Activated CD4-positive, alpha-beta T cell treated with anti-CD3 and anti-CD28 coated beads, Interleukin-2, amount 10 ng/mL, durations not matched to agents 7 days and 5 days (primary cell): ENCODE measurements at places on chromosomes 5 and 9. TPM values are rescaled to one million over a fixed set of nuclear protein-coding genes. Genes with fewer than 3 reads are reported as not detected.

Gene FXN
- 27.2 TPM for total RNA-seq

Gene SPATA31E1
- not detected for total RNA-seq

GRCh38 chr9:101173907-101174306, 145.4 kb downstream of the PLPPR1 start:
- no peak for DNase-seq

DNA sequence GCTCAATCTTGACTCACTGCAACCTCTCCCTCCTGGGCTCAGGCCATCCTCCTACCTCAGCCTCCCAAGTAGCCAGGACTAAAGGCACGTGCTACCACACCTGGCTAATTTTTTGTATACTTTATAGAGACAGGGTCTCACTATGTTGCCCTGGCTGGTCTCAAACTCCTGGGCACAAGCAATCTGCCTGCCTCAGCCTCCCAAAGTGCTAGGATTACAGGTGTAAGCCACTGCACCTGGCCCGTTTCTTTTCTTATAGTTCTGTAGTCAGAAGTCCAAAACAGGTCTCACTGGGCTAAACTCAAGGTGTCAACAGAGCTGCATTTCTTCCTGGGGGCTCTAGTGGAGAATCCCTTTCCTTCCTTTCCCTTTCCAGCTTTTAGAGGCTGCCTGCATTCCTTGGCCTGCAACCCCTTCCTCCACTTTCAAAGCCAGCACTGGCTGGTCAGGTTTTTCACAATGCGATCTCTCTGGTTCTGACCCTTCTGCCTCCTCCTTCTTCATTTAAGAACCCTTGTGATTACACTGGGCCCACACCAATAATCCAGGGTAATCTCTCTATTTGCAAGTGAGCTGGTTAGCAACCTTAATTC, 16.3 kb downstream of the IRF1 start:
- DNase-seq, result peak; percentile 6

- DNase-seq, result no peak
Measured at GRCh38 chr9:75612754-75613153, 277.7 kb upstream of the PCSK5 start.

Gene EPB41L4A
- 0.62 TPM for total RNA-seq

GRCh38 chr9:136806067-136806466, 1.7 kb upstream of the RABL6 start:
- no peak for DNase-seq

GRCh38 chr5:1745123-1745795, 54.4 kb downstream of the MRPL36 start:
- no peak for DNase-seq

GRCh38 chr5:118439831-118440230, 548.5 kb downstream of the DTWD2 start:
- DNase-seq, result no peak

- DNase-seq, result no peak
Measured at GRCh38 chr5:52024359-52024758, 641.1 kb downstream of the ISL1 start.

Gene CDO1
- total RNA-seq, result not detected

DNA sequence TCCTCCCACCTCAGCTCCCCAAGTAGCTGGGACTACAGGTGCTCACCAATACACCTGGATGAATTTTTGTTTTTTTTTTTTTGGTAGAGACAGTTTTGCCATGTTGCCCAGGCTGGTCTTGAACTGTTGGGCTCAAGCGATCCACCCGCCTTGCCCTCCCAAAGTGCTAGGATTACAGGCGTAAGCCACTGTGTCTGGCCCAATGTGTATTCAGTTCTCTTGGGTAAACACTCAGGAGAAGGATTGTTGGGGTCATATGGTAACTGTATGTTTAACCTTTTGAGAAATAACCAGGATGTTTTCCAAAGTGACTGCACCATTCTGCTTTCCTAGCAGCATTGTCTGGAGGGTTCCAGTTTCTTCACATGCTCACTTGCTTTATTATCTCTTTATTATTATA, 67.4 kb downstream of the TNPO1 start:
- no peak for DNase-seq

DNA sequence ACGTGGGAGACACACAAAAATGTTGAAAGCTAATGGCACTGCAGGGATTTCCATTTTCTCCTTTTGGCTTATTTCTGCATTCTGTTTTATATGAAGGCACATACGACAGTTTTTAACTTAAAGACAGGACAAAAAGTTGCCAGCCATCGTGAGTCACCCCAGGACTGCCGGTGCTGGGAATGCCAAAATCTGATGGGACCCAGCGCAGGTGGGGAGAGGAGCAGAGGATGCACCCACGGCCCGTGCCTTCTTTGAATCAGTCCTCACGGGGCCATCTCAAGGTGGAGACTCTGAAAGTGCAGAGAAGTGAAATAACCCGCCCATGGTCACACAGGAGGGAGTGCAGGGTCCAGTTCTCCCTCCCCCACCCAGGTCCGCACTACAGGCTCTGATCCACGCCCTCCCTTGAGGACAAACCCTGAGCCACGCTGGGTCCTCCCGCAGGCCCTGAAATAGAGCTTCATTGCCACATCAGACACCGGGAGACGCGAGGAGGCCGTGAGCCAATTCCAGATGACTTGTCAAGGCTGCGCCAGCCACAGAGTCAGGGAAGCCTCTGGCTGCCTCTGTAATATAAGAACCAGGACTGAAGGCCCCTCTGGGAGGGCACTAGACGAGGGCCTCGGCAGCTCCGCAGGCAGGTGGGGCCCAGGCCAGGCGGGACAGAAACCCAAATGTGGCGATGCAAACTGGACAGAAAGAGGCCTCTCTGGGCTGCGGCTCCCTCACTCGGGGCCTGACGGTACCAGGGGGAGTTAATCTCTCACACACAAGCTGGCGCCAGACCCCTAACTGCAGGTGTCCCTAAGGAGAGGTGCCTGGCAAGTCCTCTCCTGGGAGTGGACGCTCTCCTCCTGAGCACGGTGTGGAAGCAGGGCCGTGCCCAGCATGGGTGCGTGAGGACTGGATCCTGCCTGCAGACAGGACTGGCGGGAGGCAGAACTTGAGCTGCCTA, 22.9 kb downstream of the ADAMTS2 start:
- DNase-seq, result no peak

Gene SPATA9
- total RNA-seq, result not detected
